ENCODE measurements at places on chromosomes 16 and 17.

DNA sequence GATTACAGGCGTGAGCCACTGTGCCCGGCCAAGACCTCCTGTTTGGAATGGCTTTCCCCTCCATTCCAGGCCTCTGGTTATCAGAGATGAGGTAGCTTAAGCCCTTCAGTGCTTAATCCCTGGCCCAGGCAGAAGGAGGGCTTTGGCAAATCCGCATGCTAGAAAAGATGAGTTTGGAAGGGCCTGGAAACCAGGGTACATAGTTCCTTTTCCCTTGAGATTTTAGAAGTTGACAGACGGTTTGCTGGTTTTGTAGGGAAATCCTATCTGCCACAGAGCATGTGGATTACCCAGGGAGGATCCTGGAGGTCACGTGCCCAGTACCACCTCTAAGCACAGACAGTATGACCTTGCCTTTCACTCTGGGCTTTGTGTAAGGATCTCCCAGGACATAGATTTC is 114.7 kb upstream of the CACNG3 start:
- no peak for DNase-seq

- DNase-seq = no peak
Observed at GRCh38 chr17:64017381-64017980, 3.0 kb downstream of the ICAM2 start.

GRCh38 chr17:35089586-35090296 is 26.2 kb upstream of the RFFL start:
- no peak for DNase-seq

DNA sequence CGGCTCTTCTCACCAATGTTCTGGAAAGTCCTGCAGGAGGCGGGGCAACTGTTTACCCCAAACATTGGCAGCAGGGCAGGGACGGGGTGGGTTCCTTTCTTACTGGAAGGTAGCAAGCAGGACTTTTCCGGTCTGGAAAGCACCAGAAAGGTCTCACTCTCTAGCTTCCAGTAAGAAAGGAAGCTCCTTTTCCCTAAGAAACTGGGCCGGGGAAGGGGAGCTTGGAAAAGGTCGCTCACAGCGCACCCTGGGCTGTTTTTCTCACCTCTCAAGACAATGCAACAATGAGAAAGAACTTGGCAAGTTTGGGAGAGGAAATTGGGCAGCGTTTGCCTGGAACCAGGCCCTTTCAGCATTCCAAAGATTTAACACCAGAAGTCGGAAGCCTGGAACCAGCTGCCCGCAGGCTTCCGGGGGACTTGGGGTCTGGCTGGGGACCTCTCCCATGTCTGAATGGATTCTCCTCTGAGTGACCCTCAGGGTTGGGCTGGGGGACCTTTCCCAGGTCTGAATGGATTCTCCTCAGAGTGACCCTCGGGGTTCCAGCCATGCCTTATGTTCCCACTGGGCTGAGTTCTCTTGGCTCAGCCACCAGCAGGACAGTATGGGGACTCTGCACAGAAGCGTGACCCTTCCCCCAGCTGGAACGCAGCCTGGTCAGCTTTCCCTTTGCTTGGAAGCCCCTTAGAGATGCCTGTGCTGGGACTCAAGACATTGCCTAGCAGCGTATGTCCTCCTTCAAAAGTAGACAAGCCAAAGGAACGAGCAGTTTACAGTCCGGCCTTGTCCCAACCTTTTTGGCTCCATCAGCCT is 166.5 kb upstream of the PLCG2 start:
- no peak for DNase-seq

DNA sequence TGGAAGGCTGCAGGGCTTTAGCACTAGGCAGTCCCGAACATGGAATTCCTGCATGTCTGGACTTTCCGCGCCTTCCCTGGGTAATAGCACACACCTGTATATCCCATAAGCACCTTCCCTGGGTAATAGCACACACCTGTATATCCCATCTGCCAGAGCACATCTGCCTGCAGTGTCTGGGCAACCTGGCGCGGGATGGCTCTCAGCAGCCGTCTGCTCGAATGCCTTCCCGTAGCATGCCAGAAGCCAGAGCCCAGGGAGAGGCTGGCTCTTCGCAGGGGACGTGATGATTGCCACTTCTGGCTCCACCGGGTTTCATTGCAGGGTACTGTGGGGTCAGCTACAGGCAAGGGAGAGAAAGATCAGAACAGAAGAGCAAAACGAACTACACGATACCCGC is 21.3 kb downstream of the MBTPS1 start:
- no peak for DNase-seq

DNA sequence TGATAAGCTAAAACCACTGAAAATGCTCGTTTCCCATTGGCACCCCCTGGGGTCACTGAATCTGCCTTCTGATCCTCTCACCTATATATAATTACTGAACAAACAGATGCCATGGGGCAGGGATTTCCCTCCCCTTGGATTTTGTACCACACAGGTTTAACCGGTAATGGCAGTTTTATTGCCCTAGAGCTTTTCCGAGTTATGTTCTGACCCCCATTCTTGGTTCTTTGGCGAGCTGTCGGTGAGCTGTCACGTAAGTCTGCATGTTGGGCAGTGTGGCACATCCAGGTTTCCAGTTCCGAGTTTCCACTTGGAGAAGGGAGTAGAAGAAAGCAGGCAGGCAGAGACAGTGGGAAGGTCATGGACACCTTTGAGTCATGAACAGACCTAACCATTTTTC is 7.1 kb downstream of the TMEM97 start:
- no peak for DNase-seq

Measured in stimulated activated CD4-positive, alpha-beta T cell treated with anti-CD3 and anti-CD28 coated beads, Interleukin-1b, Interleukin-23, amount 100 ng/mL, for 24 hours (primary cell).